T-helper 9 cell (primary cell): ENCODE measurements at places on chromosomes 7 and 10.

DNA sequence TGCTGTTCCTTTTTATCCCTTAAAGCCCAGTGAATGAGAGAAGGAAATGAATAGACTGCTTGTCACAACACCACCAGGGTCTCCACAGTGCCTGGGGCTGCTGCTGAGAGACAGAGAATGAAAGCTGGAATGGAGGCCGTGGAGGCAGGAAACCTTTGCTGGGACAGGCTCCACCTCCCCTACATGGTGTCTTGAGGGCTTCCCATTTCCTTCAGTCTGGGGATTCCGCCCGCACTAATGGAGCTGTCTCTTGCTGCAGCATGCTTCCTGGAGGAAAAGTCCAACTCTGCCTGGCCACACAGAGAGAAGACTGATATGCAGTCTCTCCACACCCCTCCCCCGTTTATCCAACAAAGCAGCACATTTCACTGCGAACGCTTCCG lies 54.5 kb downstream of the LRRC4 start:
- DNase-seq = no peak

GRCh38 chr10:103554488-103555324 lies 61.2 kb downstream of the NEURL1 start:
- no peak for DNase-seq

DNA sequence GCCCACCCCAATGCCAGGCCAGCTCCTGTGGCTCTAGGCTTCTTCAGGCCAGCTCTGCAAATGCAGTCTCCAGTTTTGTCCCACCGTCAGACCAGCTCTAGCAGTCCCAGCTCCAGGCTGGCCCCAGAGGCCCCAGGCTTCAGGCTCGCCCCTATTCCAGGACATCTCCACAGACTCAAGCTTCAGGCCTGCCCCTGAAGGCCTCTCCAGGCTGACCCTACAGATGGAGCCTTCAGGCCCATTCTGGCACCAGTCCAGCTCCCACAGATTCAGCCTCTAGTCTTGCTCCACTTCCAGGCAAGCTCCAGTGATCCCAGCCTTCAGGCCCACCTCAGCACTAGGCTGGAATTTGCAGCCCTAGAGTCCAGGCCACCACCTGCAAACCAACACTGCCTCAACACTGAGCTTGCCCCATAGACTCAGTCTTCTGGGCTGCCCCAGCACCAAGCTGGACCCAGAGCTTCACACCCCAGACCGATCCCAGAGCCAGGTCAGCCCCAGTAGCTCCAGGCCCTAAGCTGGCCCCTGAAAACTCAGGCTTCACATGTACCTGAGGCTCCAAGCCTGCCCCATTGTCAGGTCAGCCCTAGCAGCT lies 170.2 kb downstream of the ITGB1 start:
- no peak for DNase-seq

GRCh38 chr10:49605939-49606509 lies 4.1 kb upstream of the SLC18A3 start:
- no peak for DNase-seq

- DNase-seq = no peak
These were observed 1612.4 kb upstream of the LRRTM3 start for GRCh38 chr10:65313406-65313805.

GRCh38 chr10:26624006-26624405 lies 73.5 kb upstream of the PDSS1 start:
- DNase-seq = no peak

- no peak for DNase-seq
These were observed 124.3 kb downstream of the ADCY1 start for GRCh38 chr7:45698303-45699014.

DNA sequence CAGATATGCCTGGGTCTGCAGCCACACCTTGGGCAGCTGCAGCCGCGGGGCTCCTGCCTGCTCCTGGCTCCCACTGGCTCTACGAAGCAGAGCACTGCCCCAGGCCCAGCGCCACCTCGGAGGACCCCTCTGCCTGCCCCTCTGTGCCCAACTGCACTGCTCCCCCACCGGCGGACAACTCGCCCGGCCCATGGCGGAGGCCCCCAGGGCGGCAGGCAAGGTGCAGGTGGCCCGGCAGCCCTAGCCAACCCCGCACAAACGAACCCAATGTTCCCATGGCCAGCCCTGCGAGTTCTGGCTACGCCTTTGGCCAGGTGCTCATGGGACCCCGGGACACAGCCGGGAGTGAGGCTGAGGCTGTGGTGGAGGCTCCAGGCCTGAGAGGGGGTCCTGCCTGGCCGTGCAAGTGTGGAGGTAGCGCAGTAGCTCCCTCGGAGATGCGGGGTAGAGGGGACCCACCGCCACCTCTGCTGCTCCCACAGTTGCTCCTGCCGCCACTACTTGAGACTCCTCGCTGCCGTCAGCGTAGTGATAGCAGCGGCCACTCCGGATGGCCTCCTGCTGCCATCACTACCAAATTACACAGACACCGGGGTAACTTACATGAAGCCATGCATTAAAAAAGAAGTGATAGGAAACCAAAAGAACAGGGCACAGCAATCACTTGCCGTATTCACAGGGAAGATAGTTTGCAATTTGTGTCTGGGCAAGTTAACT lies 97.3 kb upstream of the SP4 start:
- no peak for DNase-seq

DNA sequence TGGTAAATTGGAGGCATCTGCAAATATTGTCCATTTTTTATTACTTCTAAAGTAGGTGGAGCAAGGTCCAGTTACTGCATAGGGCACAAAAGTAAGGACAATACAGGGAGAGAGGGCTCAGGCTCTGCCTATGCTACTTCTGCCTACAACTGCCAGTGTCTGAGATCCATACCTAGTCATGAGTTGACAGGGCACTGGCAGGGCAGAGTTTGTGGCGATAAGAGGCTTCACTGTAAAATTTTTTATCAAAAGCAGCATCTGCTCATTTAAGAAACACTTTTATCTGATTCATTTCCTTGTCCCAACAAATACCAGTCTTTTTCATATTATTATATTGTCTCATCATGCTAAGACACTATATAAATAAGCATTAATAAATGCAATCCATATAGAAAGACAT lies 178.0 kb downstream of the LRRN3 start:
- DNase-seq = no peak

DNA sequence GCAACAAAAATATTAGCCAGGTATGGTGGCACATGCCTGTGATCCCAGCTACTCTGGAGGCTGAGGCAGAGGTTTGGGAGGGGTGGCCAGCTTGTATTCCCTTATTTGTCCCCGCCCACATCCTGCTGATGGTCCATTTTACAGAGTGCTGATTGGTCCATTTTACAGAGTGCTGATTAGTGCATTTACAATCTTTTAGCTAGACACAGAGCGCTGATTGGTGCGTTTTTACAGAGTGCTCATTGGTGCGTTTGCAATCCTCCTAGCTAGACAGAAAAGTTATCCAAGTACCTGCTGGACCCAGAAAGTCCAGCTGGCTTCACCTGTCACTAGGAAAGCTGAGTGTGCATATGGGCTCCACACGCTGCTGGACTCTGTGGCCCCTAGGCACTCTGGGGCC lies 40.0 kb upstream of the RASGEF1A start:
- DNase-seq = no peak

DNA sequence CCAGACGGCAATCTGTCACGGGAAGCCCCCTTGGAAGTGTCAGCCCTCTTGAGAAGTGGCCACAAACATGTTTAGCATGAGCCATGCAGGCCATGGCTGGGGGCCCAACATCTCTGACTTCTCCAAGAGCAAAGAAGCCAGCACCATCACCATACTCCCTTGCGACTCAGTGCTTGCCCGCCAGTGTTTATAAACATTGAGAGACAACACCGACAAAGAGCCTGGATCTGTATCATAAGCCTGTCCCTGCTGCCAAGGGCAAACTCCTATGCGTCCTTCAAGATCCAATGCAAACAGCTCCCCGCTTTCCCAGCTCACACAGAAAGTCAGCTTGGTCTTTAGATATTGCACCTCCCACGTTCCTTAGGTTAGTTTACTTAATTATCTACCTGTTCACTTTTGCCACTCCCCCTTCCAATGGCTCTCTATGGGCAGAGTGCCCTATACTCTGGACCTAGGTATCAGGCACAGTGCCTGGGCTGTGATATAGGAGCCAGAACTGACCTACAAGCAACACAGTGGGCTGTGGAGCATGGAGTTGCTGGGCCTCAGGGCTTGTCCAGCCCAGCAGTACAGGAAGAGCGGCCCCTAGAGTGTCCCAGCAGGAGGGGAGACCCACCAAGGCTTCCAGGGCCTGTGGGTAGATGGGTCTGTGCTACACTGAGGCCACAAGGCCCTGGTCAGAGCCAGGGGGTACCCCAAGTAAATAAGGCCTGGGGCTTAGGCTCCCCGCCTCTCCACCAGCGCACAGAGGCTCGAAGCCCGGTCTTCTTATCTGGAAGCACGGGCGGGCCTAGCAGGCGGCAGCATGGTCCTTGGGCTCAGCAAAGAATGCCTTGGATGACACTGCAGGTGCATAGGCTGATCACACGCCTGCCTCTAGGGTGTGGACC lies 37.7 kb downstream of the CAMK2B start:
- no peak for DNase-seq

GRCh38 chr7:42479816-42480633 lies 243.0 kb upstream of the GLI3 start:
- DNase-seq = no peak

GRCh38 chr10:104061196-104061595 lies 24.5 kb downstream of the COL17A1 start:
- DNase-seq = no peak

DNA sequence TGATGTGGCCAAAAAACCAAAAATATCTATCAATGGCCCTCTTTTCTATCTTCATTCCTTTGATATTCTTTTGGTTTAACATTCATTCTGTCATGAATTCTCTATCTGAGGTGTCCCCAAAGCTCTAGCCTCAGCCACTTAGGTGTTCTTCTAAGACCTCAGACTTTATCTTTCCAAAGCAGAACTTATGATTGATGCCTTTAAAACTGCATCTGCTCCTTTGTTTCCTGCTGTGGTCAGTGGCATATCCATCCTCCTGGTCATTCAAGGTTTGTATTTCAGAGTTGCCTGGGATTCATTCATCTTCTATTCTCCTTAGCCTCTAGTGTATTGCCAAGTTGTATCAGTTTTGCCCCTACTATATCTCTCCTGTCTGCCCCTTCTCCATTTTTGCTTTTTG lies 30.6 kb downstream of the FHIP2A start:
- no peak for DNase-seq

GRCh38 chr7:151888079-151889067 lies 11.5 kb upstream of the PRKAG2 start:
- no peak for DNase-seq

DNA sequence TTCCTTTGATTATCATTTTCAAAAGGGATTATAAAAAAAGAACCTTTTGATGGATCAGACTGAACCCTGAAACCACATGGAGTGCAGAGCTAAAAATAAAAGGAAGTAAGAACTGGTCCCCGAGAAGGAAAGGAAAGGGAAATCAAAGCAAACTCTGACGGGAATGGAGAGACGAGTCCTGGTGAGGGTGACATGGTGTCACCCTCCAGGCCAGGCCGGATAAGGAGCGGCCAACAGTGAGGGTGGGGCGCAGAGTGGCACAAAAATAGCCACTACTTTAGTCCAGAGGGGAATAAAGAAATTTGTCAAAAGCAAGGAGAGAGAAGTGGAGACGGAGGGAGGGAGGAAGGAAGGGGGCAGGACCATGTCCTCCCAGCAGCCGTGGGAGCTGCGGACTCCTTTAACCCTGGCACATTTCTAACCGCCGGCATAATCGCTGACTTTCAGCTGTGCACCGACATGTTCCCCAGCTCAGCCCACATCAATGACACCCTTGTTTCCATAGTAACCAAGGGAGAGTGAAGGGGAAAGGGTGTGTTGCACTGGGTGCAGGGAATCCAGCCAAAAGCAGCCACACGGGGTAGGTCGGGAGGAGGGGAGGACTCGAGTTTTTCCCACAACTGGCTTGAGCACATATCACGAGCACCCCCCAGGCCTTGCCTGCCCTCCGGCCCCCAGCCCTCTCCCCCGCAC lies 29.7 kb downstream of the TRIM8 start:
- peak; percentile 61 for DNase-seq

- no peak for DNase-seq
These were observed 12.8 kb downstream of the C7orf57 start for GRCh38 chr7:48048113-48048512.

GRCh38 chr7:26599982-26600381 lies 264.4 kb downstream of the SKAP2 start:
- DNase-seq = no peak

GRCh38 chr10:70656489-70656888 lies 15.8 kb upstream of the ADAMTS14 start:
- no peak for DNase-seq

- no peak for DNase-seq
These were observed 982 bp downstream of the IDI1 start for GRCh38 chr10:1047937-1048336.

GRCh38 chr10:106440767-106441166 lies 723.7 kb downstream of the SORCS1 start:
- DNase-seq = no peak

DNA sequence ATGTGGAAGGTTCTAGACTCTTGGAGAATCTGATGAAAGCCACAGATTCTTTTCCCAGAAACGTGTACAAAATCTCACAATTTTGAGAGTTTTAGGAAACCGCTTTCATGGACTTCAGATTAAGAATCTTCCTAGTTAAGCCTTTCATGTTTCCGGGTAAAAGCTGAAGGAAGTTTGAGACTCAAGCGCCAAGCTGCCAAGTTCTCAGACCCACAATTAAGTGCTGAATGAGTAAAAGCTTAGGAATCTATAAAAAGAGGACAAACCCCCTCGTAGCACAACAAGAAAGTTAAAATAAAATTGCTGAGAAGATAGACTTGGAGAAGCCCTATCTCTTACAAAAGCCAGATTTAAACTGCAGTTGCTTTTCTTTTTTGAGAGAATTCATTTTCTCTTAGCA lies 99.6 kb downstream of the ST8SIA6 start:
- no peak for DNase-seq

DNA sequence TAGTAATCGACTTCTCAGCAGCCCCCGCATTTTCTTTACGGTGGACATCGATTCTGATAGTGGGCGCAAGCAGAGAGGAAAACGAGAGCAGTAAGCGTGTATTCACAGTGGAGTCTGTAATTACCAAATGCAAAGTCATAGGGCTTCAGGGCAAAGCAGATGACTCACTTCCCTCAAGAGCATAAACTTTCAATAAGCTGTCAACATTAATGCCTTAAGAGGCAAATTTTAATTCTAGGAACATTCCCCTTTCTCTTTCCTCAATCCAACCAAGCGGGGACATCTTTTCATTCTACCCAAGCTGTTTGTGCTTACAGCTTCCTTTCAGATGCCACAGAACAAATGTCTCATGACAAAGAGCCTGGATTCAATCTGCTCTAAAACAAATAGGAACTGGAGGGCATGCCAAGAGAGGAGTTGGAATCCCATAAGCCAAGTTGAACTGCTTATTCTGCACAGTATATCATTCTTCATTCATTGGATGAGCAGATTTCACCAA lies 48.6 kb downstream of the MALSU1 start:
- DNase-seq = no peak

DNA sequence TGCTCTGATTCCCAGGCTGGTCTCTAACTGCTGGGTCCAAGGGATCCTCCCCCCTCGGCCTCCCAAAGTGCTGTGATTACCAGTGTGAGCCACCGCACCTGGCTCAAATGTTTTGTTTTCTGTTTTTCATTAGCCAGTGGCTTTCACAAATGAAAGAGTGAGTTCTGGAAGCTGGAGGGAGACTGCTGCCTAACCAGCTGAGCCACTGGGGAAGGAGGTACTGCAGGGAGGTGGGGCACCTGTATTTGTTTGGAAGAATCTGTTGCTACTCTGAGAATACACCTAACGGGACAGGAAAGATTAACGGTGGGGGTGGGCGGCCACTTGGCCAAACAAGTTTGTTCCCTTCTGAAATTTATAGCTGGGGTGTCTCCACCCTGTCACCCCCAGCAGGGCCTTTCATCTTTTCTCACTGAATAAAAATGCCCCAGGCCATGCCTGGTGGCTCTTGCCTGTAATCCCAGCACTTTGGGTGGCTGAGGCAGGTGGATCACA lies 4.7 kb downstream of the STOX1 start:
- DNase-seq = no peak
